ENCODE measurements at places on chromosomes 13 and 19.
A peak's percentile ranks its signal among the peaks of the same experiment; 100 is the strongest.

- no peak for DNase-seq
These were observed 102.6 kb upstream of the TSHZ3 start for GRCh38 chr19:31451686-31452330.

GRCh38 chr19:56321254-56321988, 6.8 kb upstream of the ZSCAN5A start:
- no peak for DNase-seq

GRCh38 chr13:44240611-44241145, 132.9 kb upstream of the SERP2 start:
- DNase-seq, result no peak

DNA sequence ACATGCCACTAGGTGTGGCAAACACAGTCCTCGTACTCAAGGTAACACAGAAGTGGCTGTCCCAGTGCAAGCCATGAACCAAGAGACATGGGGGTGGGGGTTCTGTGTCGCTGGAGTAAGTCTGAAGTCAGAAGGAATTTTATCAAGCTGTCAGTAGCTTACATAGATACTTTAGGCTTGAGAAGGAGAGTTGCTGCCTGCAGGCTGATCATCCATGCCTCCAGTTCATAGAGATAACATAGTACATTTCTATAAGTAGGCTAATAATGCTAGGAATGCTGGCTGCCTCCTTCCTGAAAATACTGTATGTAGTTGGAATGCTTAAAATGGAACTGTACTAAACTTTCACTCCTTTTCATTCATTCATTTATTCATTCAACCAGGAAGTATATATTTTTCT, 70.1 kb downstream of the CAB39L start:
- peak; percentile 50 for DNase-seq

DNA sequence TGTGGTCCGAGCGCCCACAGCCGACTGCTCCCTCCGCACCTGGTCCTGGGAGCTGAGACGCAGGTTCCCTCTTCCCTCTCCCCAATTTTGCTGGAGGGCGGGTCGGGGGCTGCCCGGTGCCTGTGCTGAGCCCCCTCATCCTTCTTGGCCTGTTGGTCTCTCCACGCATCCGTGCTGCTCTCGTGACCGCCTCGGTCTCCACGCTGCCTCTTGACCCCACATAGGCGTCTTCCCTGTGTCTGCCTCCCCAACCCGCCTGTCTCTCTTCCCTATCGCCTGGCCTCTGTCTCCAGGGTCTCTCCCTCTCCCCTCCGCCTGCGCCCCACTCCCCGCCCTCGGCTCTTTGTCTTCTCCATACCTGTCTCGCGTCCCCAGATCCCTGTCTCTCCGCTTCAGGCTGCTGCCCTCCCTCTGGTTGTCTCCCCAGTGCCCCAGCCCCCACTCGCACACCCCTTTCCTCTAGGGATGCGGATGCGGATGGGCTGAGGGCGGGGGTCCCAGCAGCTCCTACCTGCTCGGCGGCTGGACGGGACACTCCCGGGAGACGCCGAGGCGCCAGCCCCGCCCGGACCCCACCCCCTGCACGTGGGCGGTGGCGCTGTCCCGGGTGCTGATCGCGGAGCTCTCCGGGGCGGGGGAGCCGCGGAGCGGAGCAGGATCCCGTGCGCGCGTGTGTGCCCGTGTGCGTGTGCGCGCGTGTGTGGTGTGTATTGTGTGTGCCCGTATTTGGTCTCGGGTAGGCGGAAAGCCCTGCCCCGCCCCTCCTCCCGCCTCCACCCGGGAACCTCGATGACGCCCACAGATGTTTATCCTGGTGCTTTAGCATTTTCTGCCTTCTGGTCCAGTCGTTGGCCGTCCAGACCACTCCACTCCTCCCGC, at the start of gene SYT5:
TSS of gene SYT5 (minus strand) at position 684 of the 879 bp plus-strand sequence. CDS start 1,248 bp downstream, outside the sequence.
- DNase-seq, result peak; percentile 65

- DNase-seq, result peak; percentile 26
These were observed 5.4 kb downstream of the DDX39A start for GRCh38 chr19:14413693-14414181.

DNA sequence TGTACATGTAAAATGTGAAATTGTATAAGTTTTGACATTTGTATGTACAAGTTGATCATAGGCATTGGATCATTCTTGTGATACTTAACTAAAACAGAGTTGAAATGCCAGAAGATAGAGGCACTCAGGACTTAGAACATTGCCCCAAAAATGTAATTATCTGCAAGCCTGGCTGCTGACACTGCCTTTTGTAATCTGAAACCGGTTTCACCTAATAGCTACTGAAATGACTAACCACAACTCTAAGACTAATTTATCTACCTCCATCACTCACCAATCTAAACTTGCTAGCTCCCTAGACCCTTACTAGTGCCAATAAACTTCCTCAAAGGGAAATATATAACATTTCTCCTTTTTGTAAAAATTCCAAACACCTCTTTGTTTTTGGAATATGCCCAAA, 2596.2 kb downstream of the PCDH9 start:
- DNase-seq, result no peak

DNA sequence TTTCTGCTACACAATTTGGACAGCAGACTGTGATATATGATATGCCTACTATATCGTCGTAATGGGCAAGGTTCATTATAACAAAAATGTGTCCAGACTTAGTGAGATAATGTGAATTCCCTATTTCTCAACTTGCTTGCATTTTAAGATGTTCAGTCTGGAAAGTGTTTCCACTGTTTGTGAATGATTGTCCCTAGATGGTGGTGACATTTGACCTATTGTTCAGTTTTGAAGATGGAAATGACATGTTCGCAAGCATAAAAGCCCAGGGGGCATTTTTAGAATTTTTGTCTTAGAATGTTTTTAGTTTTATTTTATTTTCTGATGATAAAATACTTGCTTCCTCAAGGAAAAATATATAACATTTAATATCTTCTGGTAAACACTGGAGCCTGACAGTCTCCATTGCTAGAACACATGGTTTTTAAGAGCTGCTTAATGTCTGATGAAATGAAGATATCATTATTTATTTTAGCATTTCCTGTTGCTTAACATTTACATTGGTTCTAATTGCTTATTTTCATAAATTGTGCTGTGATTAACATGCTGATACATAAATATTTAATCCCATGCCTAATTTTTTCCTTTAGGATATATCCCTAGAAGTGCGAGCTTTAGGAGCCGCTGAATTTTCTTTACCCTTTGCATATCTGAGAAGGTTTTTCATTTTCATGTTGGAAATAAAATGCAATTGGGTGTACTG, 27.1 kb downstream of the MBNL2 start:
- peak; percentile 54 for DNase-seq

DNA sequence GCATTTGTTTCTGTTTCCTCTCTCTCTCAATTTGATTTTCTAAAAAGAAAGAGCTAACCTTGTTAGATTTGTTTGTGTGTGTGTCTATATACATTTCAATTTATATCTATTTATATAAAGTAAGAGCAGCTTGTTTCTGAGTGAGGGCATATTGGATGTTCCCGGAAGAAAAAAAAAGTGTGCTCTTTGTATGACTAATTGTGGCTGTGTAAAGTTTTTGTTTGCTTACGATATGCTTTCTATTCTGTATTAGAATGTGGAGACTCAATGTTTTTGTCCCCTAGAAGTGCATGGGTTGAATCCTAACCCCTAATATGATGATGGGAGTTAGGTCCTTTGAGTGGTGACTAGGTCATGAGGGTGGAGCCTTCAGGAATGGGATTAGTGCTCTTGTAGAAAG, 66.6 kb upstream of the C1QTNF9B start:
- DNase-seq, result peak; percentile 27

GRCh38 chr13:98874029-98874397, 103.9 kb downstream of the DOCK9 start:
- no peak for DNase-seq

GRCh38 chr19:31054430-31054829, 294.8 kb downstream of the TSHZ3 start:
- peak; percentile 64 for DNase-seq

- DNase-seq, result no peak
These were observed 116.6 kb downstream of the PCDH17 start for GRCh38 chr13:57748096-57748495.

DNA sequence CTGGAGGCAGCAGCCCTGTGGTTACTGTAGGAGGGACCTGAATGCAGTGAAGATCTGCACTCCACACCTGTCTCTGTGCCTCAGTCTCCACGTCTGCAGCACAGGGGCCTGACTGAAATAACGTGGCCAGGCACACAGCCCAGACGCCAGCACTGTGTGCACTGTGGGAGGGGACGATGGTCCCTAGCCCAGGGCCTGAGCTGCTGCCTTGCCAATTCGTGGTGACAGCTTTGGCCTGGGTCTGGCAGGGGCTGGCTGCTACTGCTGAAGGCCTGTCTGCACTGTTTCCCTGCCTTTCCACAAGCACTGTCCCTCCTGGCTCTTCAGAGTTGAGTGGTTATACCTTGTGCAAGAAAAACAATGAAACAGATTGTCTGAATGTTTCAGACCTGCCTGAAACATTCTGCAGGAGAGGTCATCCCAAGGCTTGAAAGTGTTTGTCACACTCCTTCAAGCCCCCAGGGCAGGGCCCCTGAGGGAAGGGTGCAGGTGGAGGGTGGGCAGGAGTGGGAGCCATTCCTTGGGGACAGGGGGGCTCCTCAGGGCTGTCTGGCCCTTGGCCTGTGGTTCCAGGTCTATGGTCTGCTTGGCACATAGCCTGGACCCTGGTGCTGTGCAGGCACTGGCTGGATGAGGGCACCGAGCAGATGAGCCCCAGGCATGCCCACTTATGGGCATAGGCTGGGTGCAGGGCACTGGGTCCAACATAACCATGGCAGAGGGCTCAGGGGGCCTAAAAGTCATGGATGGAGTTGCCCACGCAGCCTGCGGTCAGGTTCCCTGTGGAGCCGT, 38.7 kb upstream of the LDLR start:
- no peak for DNase-seq

DNA sequence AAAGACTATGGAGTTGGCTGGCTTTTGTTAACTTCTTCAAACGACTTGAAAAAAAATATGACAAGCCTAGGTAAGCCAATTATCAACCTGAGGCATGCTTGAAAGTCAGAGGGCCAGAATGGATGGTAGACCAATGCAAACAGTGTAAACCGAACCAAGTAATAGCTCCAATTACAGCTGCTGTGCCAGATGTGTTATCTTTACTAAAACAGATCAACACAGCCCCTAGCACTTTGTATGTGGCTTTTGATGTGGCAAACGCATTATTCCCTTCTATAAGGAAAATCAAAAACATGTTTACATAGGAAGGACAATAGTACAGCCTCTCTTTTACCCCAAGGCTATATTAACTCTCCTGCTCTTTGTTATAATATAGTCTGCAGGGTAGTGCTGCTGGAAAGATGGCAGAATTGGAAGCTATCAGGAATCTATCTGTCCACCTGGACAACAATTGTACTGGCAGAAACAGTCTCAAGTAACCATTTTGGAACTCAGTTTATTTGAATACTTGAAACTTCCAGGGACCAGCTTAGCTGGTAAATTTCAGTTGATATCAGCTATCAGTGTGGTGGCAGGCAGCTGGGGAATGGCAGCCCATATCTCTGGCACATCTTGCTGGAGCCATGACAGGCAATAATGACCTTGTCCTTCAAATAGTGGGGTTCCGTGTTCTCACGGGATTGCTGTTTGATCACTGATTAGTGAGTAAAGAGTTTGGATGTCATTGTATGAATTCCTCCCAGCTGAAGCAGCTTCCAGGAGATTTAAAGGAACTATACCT, 144.4 kb upstream of the WASF3 start:
- no peak for DNase-seq

- no peak for DNase-seq
These were observed at the start of gene YJEFN3 for GRCh38 chr19:19528721-19529490. YJEFN3 (plus strand) TSS chr19:19528911; CDS start chr19:19528933, 22 bp downstream.

GRCh38 chr13:87887459-87888123, 216.4 kb downstream of the SLITRK5 start:
- no peak for DNase-seq

- DNase-seq, result no peak
These were observed 9.7 kb downstream of the TEX29 start for GRCh38 chr13:111330066-111330610.

GRCh38 chr13:80276371-80277289, 64.3 kb downstream of the SPRY2 start:
- DNase-seq, result peak; percentile 43

DNA sequence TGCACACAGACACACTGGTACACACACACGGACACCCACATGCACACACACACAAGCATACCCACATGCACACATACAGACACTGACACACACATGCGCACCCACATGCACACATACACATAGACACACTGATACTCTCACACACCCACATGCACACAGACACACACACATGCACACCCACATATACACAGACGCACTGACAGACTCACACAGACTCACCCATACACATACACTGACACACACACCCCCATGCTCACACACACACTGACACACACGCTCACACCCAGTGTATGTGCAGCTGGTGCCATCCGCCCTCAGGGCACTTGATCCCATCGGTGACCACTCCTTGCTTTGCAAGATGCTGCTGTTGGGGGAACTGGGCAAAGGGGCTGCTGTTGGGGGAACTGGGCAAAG, 9.7 kb upstream of the RASA3 start:
- DNase-seq, result no peak

DNA sequence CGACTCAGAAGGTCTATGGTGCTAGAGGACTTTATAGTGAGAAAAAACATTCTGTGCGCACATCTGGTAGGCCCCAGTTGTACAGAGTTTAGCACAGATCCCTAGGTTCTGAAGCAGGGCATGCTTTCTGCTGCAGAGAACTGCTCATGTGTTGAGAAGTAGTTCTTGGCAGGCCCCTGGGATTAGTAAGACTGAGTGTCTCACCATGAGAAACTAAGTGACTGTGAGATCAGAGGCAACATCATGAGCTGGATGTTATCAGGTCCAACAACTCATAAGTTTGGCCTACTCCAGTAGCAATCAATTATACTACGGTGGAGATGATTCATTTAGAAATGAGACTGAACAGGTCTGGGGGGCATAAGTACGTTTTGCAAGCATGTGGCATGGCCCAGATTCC, 507.4 kb upstream of the KLF12 start:
- peak; percentile 13 for DNase-seq

GRCh38 chr13:102707467-102707866, 12.6 kb upstream of the METTL21C start:
- DNase-seq, result peak; percentile 84

DNA sequence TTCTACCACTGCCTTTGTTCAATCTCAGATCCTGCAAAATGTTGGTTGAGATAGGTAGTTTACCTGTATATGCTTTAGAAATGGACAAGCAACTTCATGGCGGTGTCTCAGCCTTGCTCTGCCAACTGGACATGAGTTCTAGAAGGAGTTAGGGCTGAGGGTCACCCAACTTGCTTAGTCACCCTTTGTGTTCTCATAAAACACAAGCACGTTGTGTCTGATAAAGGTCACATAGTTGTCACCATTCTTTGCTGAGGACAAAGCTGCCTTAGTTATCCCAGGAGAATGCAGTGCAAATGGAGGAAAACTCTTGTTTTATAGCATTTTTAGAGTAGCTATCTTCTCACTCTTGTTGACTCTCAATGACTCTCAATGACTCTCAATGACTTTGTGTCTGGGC, 218.4 kb upstream of the TMTC4 start:
- DNase-seq, result no peak

DNA sequence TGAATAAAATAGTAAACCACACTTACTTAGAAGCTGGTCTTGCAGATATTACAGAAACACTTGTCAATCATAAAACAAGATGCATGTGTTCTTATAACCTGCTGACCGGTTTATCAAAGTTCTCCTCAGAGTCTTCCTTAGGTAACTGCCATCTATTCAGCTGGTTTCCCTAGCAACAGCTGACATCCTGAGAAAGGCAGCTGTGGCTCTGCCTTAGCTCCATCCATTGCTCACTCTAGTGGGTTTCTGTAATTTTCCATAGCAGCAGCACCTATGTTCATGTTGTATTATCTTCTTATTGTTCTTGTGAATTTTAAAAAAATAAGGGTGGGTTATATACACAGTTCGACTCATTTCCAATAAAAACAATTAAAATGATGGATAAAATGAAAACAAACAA, 87.8 kb downstream of the RAP2A start:
- DNase-seq, result no peak

Measured in adipocyte (in vitro differentiated cells).